CMK (cell line): ENCODE measurements at places on chromosomes 5 and 9.

DNA sequence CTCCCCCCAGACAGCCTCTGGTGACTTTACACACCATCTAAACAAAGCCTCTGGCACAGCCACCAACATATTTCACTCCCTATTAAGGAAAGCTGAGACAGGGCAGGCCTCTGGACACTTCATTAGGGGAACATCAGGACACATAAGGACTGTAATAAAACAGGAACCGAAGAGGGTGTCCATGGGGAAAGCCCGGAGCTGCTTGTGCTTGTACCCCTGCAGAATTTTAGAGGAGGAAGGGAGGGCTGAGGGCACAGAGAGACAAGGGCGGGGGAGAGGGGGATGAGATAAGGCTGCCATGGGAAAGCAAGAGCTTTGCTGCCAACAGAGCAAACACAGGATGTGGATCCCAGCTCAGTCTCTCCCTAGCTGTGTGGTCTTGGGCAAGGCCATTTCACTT is 138.4 kb downstream of the ASTN2 start:
- no peak for DNase-seq

DNA sequence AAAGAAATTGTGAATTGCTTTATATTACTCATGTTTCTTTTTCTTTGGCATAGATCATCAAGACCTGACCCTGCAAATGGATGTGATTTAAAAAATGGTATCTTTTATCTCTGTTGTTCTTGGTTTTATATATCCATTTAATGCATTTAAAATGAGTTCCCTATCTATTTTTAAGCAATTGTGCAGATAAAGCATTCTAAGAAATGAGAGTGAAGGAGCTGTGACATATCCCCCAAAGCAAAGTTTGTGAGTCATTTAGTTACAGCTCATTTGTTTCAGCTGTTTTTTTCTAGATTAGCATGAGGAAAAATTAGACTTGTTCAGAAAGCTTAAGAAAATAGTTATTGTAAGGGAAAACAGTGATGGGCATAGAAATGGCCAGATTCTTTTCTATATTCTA is 7.6 kb upstream of the ELOVL7 start:
- DNase-seq = no peak

GRCh38 chr5:143314099-143314498 is 89.4 kb downstream of the NR3C1 start:
- DNase-seq = no peak

DNA sequence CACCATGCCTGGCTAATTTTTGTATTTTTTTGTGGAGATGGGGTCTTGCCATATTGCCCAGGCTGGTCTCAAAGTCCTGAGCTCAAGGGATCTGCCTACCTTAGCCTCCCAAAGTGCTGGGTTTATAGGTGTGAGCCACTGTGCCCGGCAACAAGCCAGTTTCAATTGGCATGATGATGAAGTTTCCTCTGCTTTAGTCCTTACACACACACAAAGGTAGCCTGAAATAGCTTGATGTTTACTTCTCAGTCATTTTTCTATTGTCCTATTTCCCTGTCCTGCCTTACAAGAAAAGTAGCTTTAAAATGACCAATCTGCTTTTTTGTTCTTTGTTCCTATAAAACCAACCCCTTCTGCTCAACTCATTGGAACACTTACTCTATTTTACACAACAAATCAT is 33.6 kb downstream of the PDE6A start:
- no peak for DNase-seq

DNA sequence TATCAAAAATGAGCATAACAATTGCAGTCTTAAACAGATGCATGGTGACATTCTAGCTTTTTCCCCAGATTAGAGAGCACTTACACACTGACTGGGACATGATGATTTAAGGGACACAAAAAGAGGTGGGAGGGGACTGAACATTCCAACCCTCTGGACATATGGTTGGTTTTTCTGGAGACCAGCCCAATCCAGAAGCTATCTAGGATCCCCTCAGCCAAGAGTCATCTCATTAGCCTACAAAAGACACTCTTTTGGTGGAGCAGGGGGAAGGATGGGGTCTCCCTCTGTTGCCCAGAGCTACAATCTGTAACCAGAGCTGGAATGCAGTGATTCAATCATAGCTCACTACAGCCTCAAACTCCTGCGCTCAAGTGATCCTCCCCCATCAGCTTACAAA is 97.3 kb upstream of the IQGAP2 start:
- DNase-seq = no peak

- no peak for DNase-seq
These were observed 209.3 kb upstream of the PPP1R2B start for GRCh38 chr5:156640691-156641241.

- DNase-seq = no peak
These were observed 126.1 kb downstream of the BNC2 start for GRCh38 chr9:16744394-16744793.
